Omental fat pad (tissue), 4 donors: ENCODE measurements at places on chromosomes 7 and 10. TPM values are rescaled to one million over a fixed set of nuclear protein-coding genes. Genes with fewer than 3 reads are reported as not detected.

BLVRA gene
- 75.3 TPM for total RNA-seq

CYP3A7 gene
- 0.56 TPM for total RNA-seq

RET gene
- total RNA-seq: 0.84 TPM

DRGX gene
- total RNA-seq: not detected

SAMD9L gene
- total RNA-seq: 53.3 TPM

CFAP69 gene
- total RNA-seq: 11.3 TPM

NKX1-2 gene
- total RNA-seq: not detected

CALHM1 gene
- not detected for total RNA-seq

DNA sequence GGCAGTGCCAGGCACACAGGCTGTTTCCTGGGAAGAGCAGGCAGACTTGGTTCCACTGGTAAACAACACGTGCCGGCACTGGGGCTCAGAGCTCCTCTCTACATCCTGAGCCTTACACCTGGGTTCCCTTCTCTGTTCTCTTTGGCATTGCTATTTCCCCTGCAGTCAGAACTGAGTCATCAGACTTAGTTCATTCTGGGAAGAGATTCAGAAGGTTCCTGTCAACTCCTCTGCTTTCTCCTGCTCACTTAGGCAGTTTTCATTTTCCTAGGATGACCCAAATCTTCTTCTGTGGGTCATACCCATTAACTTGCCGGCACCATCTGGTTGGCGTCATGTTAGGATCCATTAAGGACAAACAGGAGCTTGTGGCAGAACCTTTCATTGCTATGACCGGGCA lies 33.4 kb upstream of the LRRC18 start:
- no peak for DNase-seq

DNA sequence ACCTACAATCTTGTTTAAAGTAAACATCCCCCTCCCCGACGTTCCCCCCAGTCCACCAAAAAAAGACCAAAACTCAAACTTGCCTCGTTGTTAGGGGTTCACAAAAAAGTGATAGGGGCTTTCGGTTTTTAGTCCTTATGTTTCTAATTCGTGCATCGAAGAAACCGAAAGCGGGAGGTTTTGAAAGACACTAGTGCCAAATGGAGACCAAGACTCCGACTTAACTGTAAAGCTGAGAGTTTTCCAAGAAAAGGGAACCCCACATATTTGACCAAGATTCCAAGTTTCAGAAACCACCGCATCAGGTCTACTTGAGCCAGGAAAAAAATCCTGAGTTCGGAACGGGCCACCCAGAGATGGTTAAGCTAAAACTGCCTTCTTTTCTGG lies 534 bp downstream of the PSMA2 start:
- DNase-seq: no peak

DNA sequence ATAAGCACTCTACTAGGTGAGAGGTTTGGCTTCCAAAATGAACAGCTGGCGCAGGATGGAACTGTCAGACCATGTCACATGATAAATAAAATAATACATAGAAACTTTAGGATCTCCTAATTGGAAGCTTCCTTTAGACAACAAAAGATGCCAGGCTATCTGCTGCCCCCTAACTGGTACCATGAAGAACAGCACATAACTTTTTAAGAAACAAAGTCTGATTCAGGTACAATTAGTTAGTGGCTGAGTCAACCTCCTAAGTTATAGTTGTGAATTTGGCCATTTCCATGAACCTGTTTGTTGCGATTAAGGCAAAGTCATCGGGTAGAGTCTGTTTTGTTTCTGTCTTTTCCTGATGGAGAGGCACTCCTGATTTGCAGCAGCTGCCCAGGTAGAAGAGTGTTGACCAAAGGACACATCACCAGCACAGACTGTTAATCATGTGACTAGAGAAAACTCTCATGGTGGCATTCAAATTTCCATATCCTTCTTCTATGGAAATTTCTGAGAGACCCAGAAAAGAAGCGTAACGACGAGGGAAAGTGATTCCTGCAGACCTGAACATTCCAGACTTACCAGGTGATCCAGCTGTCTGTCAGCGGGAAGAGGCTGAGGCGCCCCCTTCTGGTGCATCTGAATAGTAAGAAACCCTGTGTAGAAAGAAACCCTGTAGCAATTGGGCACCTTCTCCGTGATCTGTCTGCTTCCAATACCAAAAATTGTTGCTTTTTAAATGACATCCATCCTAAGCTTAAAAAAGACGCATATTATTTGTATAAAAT lies 8.6 kb upstream of the INHBA start:
- no peak for DNase-seq

DNA sequence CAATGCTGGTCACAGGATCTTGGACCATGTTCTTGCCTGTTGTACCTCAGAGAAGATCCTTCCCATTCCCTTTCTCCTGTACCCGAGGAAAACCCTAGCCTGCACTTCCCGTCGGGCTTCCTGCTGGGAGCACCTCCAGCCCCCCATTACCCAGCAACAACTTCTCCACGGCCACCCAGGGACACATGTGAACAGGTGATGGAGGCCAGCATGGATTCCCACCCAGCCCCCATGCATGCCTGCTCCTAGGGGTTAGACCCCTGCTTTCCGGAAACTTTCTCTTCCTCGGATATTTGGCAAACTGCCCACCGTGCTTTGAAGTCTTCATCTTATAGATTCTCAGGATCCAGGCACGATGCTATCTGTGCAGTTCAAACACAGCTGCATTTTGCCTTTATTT lies 67.3 kb downstream of the CALML3 start:
- DNase-seq: no peak

DNA sequence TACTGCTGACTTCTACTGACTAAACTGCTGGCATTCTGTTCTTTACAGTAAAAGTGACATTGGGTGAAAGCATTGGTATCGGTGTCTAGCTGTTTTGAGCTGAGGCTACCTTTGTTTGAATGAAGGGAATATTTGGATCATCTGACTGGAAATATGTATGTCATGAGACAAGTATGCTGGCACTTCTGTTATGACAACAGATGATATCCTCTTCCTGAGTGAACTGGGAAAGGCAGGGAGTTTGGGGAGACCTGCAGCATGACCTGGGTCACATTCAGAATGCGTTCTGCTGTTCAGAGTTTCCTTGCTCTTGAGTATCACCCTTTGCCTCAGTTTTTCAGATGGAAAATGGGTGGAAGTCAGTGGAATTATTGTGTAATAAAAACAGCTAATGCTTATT lies 81.8 kb downstream of the PLCE1 start:
- DNase-seq: no peak

- DNase-seq: no peak
These were observed 66.9 kb downstream of the NXPH1 start for GRCh38 chr7:8500286-8500685.

DNA sequence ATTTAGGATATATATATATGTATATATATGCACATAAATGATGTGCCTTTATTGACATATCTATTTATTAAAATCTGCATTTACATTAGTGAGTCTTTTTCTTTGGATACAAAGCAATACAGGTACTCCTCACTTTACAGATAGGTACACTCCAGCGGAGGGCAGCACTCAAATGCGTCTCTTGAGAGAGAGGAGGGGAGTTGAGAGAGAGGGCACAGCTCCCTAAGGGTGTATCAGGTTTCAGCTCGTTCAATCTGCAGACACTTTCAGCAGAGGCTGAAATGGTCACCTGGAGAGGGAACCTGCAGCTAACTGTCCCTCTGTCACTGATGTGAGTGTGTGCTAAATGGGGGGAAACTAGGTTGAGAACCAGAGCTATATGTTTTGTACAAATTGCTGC lies 21.5 kb downstream of the C10orf53 start:
- DNase-seq: no peak

DNA sequence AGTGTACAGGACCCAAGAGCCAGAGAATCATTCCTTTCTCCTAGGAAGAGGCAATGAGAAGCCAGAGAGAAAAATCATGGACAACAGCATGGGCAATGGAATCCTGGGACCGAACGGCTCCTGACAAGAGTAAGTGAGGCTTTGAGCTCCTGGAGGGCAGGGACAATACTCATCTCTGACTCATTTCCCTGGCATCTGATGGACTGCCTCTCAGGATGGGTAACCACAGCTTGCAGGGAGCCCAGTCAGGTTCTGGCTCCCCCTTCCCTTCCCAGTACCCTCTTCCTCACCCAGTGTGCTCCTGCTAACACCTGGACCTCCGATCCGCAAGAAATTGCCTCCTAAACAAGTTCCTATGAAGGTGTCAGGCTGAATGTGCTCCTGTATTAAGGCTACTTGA lies 51.2 kb upstream of the SORCS3 start:
- no peak for DNase-seq
